ENCODE measurements at places on chromosomes 13 and 19.

DNA sequence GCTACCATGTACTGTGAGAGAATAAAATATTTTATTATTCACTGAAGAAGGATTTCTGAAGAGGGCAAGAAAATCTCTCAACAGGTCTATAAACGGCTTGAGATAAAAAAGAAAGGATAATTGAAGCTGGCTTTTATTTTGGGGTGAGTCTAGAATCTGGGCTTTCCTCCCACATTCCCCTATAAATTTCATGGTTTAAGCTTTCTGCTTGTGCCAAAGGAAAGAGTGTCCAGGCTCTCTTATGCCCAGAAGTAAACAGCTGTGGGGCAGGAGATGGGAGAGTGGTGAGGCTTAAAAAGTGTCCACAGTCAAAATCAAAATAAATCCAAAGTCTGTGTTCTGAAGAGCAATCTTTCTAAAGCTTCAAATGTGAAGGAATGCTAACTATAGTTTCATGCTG, 942.2 kb upstream of the MIR17HG start:
- no peak for DNase-seq

GRCh38 chr13:112870051-112870331, 99.0 kb upstream of the MCF2L start:
- no peak for DNase-seq

GRCh38 chr13:24679686-24680085, 522 bp upstream of the ATP12A start:
- no peak for DNase-seq

GRCh38 chr19:48325265-48325910, at the start of gene EMP3:
Gene EMP3, plus strand, starts transcription at chr19:48325552. Its CDS starts 1,293 bp downstream, at chr19:48326845.
- DNase-seq: peak; percentile 74

GRCh38 chr13:35764326-35765015, 288.0 kb upstream of the MAB21L1 start:
- DNase-seq: no peak

DNA sequence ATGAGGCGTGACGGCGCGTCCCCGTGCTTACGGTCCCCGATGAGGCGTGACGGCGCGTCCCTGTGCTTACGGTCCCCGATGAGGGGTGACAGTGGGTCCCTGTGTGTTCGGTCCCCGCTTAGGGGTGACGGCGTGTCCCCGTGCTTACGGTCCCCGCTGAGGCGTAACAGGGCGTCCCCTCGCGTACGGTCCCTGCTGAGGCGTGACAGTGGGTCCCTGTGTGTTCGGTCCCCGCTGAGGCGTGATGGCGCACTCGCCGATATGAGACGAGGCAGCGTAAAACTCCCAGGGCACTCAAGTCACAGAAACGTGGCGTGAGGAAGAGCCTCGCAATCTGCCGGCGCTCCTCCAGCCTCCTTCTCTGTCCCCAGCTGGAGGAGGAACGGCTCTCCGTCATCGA, 20.9 kb downstream of the CFAP97D2 start:
- DNase-seq: no peak

GRCh38 chr13:99066219-99066618, 88.4 kb upstream of the DOCK9 start:
- no peak for DNase-seq

Measured in stimulated activated CD8-positive, alpha-beta memory T cell treated with anti-CD3 and anti-CD28 coated beads, Interleukin-7, amount 100 ng/mL, for 1 hour (primary cell).